A549 (cell line): ENCODE measurements at places on chromosomes 4 and X. TPM values are rescaled to one million over a fixed set of nuclear protein-coding genes. Genes with fewer than 3 reads are reported as not detected.

The GRPR gene
- 0.06 to 0.08 TPM in 2 of 3 replicates, not detected in the other for polyA plus RNA-seq

The ITIH6 gene
- not detected in 3 replicates for polyA plus RNA-seq

The MGAT4D gene
- polyA plus RNA-seq: not detected in 3 replicates

The WDFY3 gene
- 6.6 to 7.9 TPM (median 6.6 TPM) in 3 replicates for polyA plus RNA-seq

- peak; percentile 7 for DNase-seq
These were observed 34.7 kb downstream of the MSL3 start for GRCh38 chrX:11792461-11793421.

DNA sequence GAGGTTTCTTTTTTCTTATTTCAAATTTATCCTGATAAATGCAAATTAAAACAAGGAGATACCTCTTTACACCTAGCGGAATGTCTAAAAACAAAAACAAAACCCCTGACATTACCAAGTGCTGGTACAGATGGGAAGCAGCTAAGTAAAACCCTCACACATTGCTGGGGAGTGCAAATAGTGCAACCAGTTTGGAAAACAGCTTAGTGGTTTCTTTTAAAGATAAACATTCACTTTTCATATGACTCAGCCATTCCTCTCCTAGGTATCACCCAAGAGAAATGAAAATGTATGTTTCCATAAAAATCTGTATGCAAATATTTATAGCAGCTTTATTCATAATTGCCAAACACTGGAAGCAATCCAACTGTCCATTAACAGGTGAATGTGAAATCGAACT is 84.1 kb upstream of the HELT start:
- no peak for DNase-seq

DNA sequence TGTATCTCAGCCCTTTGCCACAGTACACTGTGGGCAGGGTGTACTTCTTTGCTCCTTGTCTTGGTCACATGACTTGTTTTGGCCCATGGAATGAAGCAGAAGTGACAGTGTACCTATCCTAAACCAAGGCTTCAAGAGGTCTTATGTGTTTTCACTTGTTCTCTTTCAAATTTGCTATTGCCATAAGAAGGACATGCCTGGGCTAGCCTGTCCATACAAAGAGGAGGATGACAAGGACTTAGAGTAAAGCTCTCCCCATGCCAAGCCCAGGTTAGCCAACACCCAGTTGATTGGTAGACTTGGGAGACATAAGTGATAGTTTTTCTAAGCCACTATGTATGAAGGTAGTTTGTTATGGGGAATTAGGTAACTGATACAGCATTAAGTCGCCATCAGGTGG is 141.1 kb upstream of the MID1 start:
- DNase-seq: no peak

DNA sequence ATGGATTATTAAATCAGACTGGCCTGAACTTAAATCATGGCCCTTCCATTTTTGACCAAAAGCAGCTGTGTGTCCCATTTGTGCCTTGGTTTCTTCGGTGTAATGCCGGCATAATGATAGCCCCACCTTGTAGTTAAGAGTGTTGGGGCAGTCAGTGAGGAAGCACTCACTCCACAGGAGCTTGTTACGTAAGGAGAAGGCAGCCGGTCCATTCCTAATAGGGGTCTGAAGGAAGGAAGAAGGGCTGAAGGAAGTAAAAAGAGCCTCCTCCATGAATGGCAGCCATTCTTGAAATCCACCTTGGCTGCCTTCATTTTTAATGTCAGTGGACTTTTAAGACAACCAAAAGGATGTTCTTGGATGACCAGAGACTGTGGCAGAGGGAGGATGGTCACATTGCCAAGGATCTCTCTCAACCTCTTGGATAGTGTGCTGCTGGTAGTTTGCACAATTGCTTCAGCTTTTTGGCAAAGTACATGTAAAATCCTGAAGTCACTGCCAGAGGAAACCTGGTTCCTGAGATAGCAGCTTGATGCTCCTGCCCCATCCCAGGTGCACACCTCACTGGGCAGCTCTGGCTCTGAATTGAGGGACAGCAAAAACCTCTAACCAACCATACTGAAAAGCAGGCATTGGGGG is 113.5 kb downstream of the PTTG2 start:
- no peak for DNase-seq

DNA sequence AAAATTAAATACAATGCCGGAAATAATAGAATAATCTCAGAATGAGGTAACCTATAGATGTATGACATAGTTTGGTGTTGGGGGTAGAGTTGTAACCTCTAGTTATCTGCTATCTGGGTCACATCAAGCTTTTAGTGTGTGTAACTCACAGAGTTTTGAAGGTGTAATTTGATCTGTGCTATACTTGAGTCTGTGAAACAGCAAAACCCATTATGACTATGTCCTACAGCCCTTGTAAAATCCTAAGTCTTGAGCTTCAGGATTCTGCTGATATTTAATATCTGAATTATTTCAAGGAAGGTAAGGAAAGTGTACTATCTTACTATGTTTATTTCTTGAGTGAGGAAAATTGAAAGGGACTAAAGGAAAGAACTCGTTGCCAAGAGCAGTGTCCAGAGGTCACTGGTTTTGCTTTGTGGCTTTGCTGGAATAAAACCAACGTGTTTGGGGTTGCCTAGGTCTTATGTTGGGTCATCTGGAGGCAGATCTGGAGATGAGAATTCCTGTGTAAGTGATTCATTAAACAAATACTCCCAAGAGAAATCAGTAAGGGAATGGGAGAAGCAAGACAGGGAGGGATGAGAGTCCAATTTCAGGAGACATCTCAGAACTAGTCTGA is 107.8 kb upstream of the CBLL2 start:
- peak; percentile 27 for DNase-seq

- DNase-seq: no peak
These were observed 99.9 kb upstream of the FMR1 start for GRCh38 chrX:147811803-147812202.

GRCh38 chrX:47579537-47579936 is 2.7 kb upstream of the TIMP1 start:
- DNase-seq: peak; percentile 10

- no peak for DNase-seq
These were observed 564.2 kb upstream of the PITX2 start for GRCh38 chr4:111187108-111187507.

- DNase-seq: no peak
These were observed 107.0 kb upstream of the TLR2 start for GRCh38 chr4:153577053-153577452.

DNA sequence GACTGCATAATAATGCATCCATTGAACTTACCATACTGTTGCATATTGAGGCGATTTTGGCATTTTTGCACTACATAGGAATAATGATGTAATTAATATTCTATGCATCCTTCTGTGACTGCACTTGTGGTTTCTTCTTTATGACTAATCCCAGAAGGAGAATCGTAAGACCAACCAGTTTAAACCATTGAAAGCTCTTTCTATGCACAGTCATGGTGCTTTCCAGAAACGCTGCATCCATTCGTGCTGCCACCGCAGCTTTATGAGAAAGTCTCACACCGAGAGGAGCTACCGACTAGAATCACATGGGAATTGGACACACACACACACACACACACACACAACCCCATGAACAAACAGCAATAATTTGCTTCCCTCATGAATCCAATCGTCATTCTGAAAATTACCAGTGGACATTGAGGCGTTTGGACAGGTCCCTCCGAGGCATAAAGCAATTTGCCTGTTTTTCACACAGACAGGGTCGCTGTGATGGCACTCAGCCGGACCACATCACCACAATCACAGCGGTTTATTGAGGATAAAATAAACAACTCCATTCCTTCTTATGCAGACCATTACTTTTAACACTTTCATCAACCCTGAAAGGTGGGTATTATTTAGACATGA is 64.2 kb downstream of the PACRGL start:
- no peak for DNase-seq

DNA sequence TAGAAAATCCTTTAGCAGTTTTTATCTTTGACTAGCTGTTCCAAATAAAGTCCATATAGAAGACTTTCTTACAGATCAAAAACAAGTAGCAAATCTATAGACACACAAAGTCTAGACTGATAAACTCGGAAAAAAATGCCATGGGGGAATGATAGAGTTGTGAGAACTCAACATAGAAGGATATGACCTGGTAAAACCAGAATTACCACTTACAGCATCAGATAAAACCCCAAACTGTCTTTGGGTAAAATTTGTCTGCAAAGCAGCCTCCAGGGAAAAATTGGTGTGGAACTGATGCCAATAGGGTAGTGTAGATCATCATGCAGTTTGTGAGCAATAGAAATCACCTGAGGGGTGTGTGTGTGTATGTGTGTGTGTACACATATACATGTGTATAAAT is 579.1 kb downstream of the SPOCK3 start:
- DNase-seq: no peak

GRCh38 chrX:11787564-11787963 is 29.5 kb downstream of the MSL3 start:
- DNase-seq: peak; percentile 79
